Astrocyte (in vitro differentiated cells and primary cell): ENCODE measurements at places on chromosomes 13 and 19. TPM values are rescaled to one million over a fixed set of nuclear protein-coding genes. Genes with fewer than 3 reads are reported as not detected.

GRCh38 chr13:43545317-43545874 lies 241.4 kb downstream of the ENOX1 start:
- no peaks in the 10 kb centered on the region for H3K36me3 ChIP-seq
- H3K4me3 ChIP-seq, result no peak overlapping the region
- H3K27ac ChIP-seq, result no peak overlapping the region
- DNase-seq, result no peak
- H3K4me1 ChIP-seq, result no peaks in the 10 kb centered on the region

DNA sequence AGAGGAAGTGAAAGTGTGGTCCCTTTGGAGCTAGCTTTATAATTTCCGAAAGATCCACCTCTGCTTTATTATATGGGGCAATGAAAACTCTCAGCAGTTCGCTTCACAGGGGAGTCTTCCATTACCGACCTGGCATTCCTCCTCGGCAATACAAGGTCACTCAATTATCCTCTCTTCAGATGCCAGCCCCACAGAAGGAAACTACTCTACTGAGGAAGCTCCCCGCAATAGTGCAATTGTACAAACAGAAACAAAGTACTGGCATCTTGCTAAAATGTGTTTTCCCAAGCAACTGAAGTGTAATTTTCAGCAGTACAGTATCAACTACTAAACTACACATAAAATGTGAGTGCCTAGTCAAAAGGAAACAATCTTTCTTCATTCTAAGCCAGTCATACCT lies 702.0 kb downstream of the PCDH9 start:
- no peaks in the 10 kb centered on the region for H3K27me3 ChIP-seq
- no peak overlapping the region for H3K4me3 ChIP-seq
- no peak overlapping the region for H3K27ac ChIP-seq
- no peaks in the 10 kb centered on the region for H3K4me1 ChIP-seq
- DNase-seq, result peak; percentile 24

GRCh38 chr19:35712567-35713505 lies 5.0 kb upstream of the KMT2B start:
- no peak overlapping the region for H3K4me3 ChIP-seq
- DNase-seq, result no peak
- peaks cover 2% of the 10 kb centered on the region for H3K27me3 ChIP-seq
- no peak overlapping the region for H3K27ac ChIP-seq
- no peaks in the 10 kb centered on the region for H3K36me3 ChIP-seq
- H3K4me1 ChIP-seq, result peaks cover 10% of the 10 kb centered on the region

DNA sequence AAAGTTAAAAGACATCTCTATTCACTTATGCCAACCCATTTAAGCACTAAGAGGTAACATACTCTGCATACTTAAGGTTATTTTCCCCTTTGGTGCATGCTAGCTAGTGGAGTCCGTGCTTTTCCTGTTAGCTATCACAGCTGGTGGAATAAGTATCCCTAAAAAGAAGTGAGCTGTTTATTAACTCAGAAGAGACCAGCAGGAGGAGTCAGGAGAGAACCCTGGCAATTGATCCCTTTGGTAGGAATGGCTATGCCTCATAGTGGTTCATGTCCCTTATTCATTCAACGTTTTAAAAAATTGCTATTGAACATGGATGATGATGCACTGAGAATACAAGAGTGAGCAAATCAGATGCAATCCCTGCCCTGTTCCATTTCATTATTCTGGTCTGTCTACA lies 12.4 kb upstream of the NEK5 start:
- no peak overlapping the region for H3K27ac ChIP-seq
- no peaks in the 10 kb centered on the region for H3K27me3 ChIP-seq
- no peak overlapping the region for H3K4me3 ChIP-seq
- no peaks in the 10 kb centered on the region for H3K36me3 ChIP-seq
- no peaks in the 10 kb centered on the region for H3K4me1 ChIP-seq
- DNase-seq, result no peak

- no peak overlapping the region for H3K4me3 ChIP-seq
- no peak overlapping the region for H3K27ac ChIP-seq
- no peak for DNase-seq
- H3K36me3 ChIP-seq, result no peaks in the 10 kb centered on the region
- H3K4me1 ChIP-seq, result no peaks in the 10 kb centered on the region
These were observed 9.2 kb downstream of the INSL3 start for GRCh38 chr19:17812099-17812498.

DNA sequence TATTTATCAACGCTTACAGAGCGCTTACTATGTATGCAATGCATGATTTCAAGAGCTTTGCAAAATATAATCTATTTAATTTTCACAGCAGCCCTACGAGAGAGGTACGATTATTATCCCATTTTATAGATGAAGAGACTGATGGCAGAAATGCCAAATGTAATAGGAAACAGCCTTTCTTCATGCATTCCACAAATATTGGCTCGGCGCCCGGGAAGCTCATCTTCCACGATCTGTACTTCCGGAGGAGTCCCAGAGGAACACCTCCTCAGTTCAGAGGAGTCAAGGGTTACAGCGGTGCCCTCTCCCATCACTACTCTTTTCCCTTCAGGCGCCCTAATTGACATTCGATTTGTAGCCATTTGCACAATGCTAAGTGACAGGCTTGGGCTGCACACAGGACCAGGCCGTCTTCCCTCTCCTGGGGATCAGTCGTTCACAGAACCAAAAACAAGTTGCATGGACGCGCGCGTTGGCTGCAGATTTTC lies 1.1 kb upstream of the ARHGAP35 start:
- no peaks in the 10 kb centered on the region for H3K36me3 ChIP-seq
- peaks cover 38% of the 10 kb centered on the region for H3K4me1 ChIP-seq
- no peaks in the 10 kb centered on the region for H3K27me3 ChIP-seq
- peak overlapping the region; percentile 19 for H3K27ac ChIP-seq
- H3K4me3 ChIP-seq, result peak overlapping the region; percentile 55
- DNase-seq, result no peak

GRCh38 chr13:94956417-94957110 lies 244.2 kb upstream of the SOX21 start:
- no peak overlapping the region for H3K27ac ChIP-seq
- DNase-seq, result peak; percentile 25
- no peaks in the 10 kb centered on the region for H3K36me3 ChIP-seq
- no peaks in the 10 kb centered on the region for H3K27me3 ChIP-seq
- no peaks in the 10 kb centered on the region for H3K4me1 ChIP-seq

DNA sequence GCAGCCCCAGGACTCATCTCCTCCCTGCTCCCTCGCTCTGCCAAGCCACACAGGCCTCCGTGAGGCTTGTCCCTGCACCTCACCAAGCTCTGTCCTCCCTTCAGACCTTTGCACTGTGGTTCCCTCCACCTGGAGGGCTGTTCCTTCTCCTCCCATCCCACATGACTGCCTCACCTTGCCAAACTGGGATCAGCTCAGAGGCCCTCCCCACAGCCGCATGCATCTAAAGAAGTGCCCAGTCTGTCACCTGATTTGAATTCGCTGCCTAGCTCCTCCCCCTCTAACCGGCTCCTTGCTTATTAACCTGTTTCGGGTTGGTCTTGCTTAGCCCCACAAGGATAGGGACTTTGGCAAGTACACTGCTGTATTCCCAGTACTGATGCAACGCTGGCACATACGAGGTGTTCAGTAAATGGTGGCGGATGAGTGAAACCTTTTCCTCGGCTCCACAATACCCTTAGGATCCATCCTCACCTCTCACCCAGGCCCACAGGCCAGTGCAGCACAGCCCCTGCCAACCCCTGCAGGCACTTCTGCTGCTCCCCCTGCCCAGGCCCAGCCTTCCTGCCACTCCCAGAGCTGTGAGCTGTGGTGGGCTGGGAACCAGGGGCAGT lies 4.4 kb downstream of the AKT2 start:
- no peaks in the 10 kb centered on the region for H3K27me3 ChIP-seq
- H3K27ac ChIP-seq, result no peak overlapping the region

GRCh38 chr13:44870456-44870929 lies 118.8 kb downstream of the NUFIP1 start:
- no peaks in the 10 kb centered on the region for H3K36me3 ChIP-seq

DNA sequence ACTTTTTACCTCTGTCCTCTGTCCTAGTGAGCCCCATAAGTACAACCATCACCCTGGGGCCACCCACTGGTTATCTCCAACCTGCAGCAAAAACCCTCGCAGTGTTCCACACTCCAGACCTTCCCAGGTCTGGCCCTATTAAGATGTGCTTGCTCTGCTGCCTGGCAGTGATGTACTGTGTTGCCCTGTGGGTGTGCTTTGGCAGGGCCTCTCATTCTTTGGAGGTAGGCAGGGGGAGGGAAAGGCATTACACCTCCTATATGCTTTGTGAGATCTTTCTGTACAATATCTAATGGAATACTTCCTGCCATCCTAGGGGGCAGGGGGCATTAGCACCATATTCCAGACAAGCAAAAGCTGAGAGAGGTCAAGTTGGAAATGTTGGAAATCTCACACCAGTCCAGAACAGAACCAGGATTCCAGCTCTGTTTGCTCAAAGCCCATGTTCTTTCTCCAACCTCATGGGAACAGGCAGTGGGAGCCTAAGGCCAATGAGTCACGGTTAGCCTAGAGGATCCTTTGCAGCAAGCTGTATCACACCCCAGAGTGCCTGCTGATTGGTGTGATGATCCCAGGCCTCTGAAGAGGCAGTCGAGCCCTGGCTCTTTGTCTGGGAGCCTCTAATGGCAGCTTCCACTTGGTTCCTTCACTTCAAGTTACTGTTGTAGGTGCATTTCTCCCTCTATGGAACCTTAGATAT lies 59.7 kb upstream of the UBL3 start:
- H3K27ac ChIP-seq, result no peak overlapping the region
- peak; percentile 49 for DNase-seq
- no peaks in the 10 kb centered on the region for H3K4me1 ChIP-seq
- no peaks in the 10 kb centered on the region for H3K36me3 ChIP-seq

DNA sequence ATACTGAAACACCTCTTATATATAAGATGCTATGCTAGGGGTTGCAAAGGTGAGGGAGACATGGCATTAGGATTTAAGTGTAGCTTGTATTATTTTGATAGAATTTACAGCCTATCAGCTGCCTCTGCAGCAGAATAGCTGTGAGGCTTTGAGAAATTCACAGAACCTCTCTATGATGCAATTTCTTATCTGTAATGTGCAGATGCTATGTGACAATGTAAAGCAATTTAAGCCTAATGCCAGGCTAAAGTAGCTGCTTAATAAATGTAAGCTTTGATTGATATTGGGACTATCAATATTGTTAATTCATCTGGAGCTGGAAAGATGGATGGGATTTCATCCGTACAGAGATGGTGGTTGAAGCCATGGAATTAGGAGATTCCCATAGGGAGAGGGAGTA lies 1.6 kb downstream of the ADGRE3 start:
- no peak for DNase-seq
- H3K4me3 ChIP-seq, result no peak overlapping the region
- H3K4me1 ChIP-seq, result no peaks in the 10 kb centered on the region
- no peaks in the 10 kb centered on the region for H3K27me3 ChIP-seq
- H3K36me3 ChIP-seq, result no peaks in the 10 kb centered on the region

- no peaks in the 10 kb centered on the region for H3K36me3 ChIP-seq
- peaks cover 86% of the 10 kb centered on the region for H3K27me3 ChIP-seq
- H3K4me1 ChIP-seq, result no peaks in the 10 kb centered on the region
- no peak for DNase-seq
These were observed 1.4 kb upstream of the ERFL start for GRCh38 chr19:41929536-41930071.

GRCh38 chr19:1780272-1780958 lies 27.1 kb downstream of the ONECUT3 start:
- H3K36me3 ChIP-seq, result no peaks in the 10 kb centered on the region
- no peaks in the 10 kb centered on the region for H3K4me1 ChIP-seq
- no peak for DNase-seq
- H3K27ac ChIP-seq, result no peak overlapping the region
- peaks cover 40% of the 10 kb centered on the region for H3K27me3 ChIP-seq
- H3K4me3 ChIP-seq, result no peak overlapping the region

- H3K4me3 ChIP-seq, result no peak overlapping the region
- DNase-seq, result no peak
- no peaks in the 10 kb centered on the region for H3K36me3 ChIP-seq
- H3K27me3 ChIP-seq, result no peaks in the 10 kb centered on the region
- H3K27ac ChIP-seq, result no peak overlapping the region
These were observed 714 bp downstream of the HSH2D start for GRCh38 chr19:16144216-16144581.

GRCh38 chr19:35436477-35437405 lies 11.3 kb upstream of the FFAR2 start:
- DNase-seq, result no peak
- H3K27ac ChIP-seq, result no peak overlapping the region
- H3K27me3 ChIP-seq, result no peaks in the 10 kb centered on the region

DNA sequence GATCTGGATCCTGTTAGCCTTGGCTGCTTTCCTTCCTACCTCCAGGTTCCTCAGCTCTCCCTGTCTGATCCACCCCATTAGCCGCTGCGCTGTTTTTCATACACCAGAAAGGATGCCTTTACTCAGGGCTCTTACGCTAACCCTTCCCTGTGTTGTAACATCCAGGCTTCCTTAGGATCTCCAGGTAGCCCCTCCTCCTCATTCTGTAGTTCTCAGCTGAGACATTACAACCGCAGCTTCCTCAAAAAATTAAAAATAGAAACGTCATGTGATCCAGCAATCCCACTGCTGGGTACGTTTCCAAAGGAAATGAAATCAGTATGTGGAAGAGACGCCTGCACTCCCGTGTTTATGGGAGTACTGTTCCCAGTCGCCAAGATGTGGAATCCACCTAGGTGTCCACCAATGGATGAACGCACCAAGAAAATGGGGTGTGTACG lies 18.4 kb upstream of the MYADM start:
- no peaks in the 10 kb centered on the region for H3K36me3 ChIP-seq
- peak overlapping the region; percentile 43 for H3K27ac ChIP-seq
- no peaks in the 10 kb centered on the region for H3K27me3 ChIP-seq
- peak; percentile 72 for DNase-seq

- no peak overlapping the region for H3K4me3 ChIP-seq
- H3K4me1 ChIP-seq, result no peaks in the 10 kb centered on the region
- no peak overlapping the region for H3K27ac ChIP-seq
- H3K36me3 ChIP-seq, result no peaks in the 10 kb centered on the region
- no peak for DNase-seq
These were observed 158.1 kb downstream of the SUCLA2 start for GRCh38 chr13:47843005-47843404.

DNA sequence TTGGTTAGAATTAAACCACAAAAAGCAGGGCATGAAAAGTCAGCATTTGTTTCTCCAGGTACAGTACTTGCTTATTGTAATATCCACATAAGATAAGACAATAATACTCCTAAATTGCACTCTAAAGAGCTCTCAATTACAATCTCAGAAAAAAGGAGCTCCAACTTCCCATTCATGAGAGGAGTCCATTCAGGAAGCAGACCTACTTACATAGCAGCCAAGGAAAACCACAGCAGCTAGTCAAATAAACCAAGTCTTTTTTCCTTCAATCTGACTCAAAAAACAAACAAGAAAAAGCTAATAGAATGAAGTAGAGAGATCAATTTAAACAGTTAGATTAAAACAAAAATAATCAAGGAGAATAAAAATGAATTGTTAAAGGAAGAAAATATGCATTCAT lies 885.2 kb upstream of the SLITRK6 start:
- no peak overlapping the region for H3K27ac ChIP-seq
- no peak overlapping the region for H3K4me3 ChIP-seq
- no peaks in the 10 kb centered on the region for H3K36me3 ChIP-seq
- no peaks in the 10 kb centered on the region for H3K27me3 ChIP-seq
- no peaks in the 10 kb centered on the region for H3K4me1 ChIP-seq
- peak; percentile 54 for DNase-seq

- H3K27me3 ChIP-seq, result no peaks in the 10 kb centered on the region
- H3K36me3 ChIP-seq, result peaks cover 17% of the 10 kb centered on the region
- no peak for DNase-seq
- H3K4me3 ChIP-seq, result no peak overlapping the region
- H3K27ac ChIP-seq, result no peak overlapping the region
- H3K4me1 ChIP-seq, result no peaks in the 10 kb centered on the region
These were observed 27.3 kb upstream of the LDLR start for GRCh38 chr19:11061952-11062351.

SIRT6 gene
- 26.0 and 29.2 TPM in 2 replicates for total RNA-seq

SIGLEC5 gene
- total RNA-seq, result not detected in 2 replicates

KCTD15 gene
- 42.3 and 43.3 TPM in 2 replicates for total RNA-seq

ACTMAP gene
- 9.6 and 10.1 TPM in 2 replicates for total RNA-seq

COX7A1 gene
- total RNA-seq, result 0.64 TPM in 1 of 2 replicates, not detected in the other

ZNF440 gene
- not detected in 2 replicates for total RNA-seq

NLRP5 gene
- not detected in 2 replicates for total RNA-seq
